ENCODE measurements at places on chromosomes 2 and 18. TPM values are rescaled to one million over a fixed set of nuclear protein-coding genes. Genes with fewer than 3 reads are reported as not detected.
A peak's percentile ranks its signal among the peaks of the same experiment; 100 is the strongest.

DNA sequence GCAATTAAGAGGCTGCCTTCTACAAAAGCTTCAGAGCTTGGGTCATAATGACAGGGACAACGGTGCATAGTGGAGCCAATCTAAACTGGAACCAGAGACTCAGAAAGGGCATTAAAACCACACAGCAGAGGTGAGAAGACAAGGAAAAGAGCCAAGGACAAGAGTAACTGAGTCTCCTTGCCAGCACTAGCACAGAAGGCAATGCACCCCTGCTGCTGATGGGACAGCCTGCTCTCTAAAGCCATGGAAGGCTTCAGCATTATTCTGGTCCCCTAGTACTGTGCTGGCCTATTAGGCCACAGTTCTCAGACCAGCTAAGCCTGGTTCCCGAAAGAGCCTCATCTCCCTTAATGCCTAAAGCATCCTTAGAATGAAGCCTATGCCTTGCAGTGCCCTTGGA, 15.5 kb downstream of the MYO5B start:
- DNase-seq = no peak

GRCh38 chr2:7774481-7774880, 857.3 kb downstream of the RNF144A start:
- DNase-seq = no peak

Gene KIAA2012
- not detected for total RNA-seq

Gene MALL
- 56.3 TPM for total RNA-seq

Gene ANKRD53
- total RNA-seq = 0.84 TPM

GRCh38 chr2:134137182-134137611, 116.7 kb upstream of the MGAT5 start:
- DNase-seq = no peak

- no peak for DNase-seq
Measured at GRCh38 chr2:54728669-54729120, 5.2 kb downstream of the EML6 start.

Gene GNLY
- total RNA-seq = 1.3 TPM

Gene TWIST2
- total RNA-seq = 38.6 TPM

- no peak for DNase-seq
Measured at GRCh38 chr18:13077473-13077872, 86.3 kb downstream of the CEP192 start.

Gene RAB6C
- not detected for total RNA-seq

GRCh38 chr2:231256494-231256893, 58.1 kb downstream of the ARMC9 start:
- DNase-seq = no peak

DNA sequence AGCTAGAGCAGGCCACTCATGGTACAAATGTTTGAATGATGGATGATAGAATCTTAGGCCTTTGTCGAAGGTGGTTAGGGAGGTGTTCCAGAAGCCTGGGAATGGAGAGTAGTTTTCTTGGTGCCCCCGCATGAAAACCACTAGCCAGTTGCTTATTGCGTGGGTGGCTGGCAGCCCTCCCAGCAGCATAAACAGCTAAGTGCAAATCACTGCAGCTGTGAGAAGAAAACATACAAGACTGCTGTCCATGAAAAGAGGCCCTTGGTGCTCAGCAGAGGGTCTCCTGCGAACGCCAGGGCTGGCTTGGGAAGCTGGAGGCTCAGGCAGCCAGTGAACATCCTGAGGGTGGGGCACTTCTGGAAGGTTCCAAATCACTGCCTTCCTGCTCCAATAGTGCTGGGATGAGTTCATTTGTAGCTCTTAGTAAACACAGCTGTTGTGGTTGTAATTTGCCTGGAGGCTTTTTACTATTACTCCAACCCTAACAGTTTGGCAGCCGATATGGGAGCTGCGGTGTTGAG, 118.8 kb downstream of the MGAT5 start:
- peak; percentile 30 for DNase-seq

Measured in lower leg skin (tissue), 4 donors.